Uterus (tissue), 4 donors: ENCODE measurements at places on chromosomes 4 and X. TPM values are rescaled to one million over a fixed set of nuclear protein-coding genes. Genes with fewer than 3 reads are reported as not detected.

The LAP3 gene
- 87.1 TPM for total RNA-seq

- no peaks in the 10 kb centered on the region for H3K27me3 ChIP-seq
- no peaks in the 10 kb centered on the region for H3K36me3 ChIP-seq
- H3K4me3 ChIP-seq = no peak overlapping the region
- H3K27ac ChIP-seq = no peak overlapping the region
- no peaks in the 10 kb centered on the region for H3K4me1 ChIP-seq
- DNase-seq = no peak
Observed at GRCh38 chrX:17412692-17413091, 37.7 kb downstream of the NHS start.

DNA sequence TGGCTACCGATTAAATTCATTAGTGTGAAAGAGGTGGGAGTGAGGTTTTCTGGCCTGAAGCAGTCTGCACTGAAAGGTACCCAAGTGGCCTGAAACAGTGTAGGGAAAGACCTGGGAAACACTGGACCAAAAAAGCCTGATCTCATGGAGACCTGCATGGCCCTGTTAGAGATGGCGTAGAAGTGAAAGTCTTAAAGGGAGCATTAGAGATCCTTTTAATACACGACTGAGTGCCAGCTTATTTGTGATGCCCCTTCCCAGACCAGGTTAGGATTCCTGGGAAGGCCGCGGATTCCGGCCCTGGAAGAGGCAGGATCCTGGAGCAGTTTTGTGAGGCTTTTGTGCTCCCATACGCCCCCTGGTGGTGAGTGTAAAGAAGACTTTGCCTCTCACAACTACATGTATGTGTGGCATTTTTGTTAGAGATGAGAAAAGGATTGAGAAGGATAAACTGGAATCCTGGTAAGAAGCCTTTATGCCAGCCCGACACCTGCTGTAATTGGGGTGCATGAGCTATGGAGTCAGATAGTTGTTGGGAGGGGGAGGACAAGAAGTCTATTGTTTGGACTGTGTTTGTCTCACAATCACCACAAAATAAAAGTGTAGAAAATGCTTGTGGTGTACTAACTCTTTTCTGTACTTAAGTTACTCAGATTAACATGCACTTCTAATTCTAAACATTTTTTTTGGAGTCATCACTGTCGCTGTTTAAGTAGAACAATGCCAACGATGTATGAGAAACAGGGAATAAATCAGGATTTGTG is 54.0 kb downstream of the JADE1 start:
- DNase-seq = peak; percentile 82
- no peaks in the 10 kb centered on the region for H3K4me1 ChIP-seq
- H3K36me3 ChIP-seq = no peaks in the 10 kb centered on the region
- no peak overlapping the region for H3K4me3 ChIP-seq
- H3K27me3 ChIP-seq = no peaks in the 10 kb centered on the region

- H3K4me3 ChIP-seq = peak within 1 kb of the TSS; percentile 31
- H3K27me3 ChIP-seq = no peaks in the 10 kb centered on the region
- peak; percentile 53 for DNase-seq
Observed at GRCh38 chrX:119398974-119399771, at the start of gene SLC25A43. SLC25A43 (plus strand) TSS chrX:119399336; CDS start chrX:119399404, 68 bp downstream.

- peak overlapping the region; percentile 65 for H3K27ac ChIP-seq
- no peaks in the 10 kb centered on the region for H3K27me3 ChIP-seq
- peak; percentile 78 for DNase-seq
- peaks cover 6% of the 10 kb centered on the region for H3K4me1 ChIP-seq
- no peaks in the 10 kb centered on the region for H3K36me3 ChIP-seq
Observed at GRCh38 chr4:8278421-8279287, 9.1 kb downstream of the HTRA3 start.
